ENCODE measurements at places on chromosomes 6 and 20.

DNA sequence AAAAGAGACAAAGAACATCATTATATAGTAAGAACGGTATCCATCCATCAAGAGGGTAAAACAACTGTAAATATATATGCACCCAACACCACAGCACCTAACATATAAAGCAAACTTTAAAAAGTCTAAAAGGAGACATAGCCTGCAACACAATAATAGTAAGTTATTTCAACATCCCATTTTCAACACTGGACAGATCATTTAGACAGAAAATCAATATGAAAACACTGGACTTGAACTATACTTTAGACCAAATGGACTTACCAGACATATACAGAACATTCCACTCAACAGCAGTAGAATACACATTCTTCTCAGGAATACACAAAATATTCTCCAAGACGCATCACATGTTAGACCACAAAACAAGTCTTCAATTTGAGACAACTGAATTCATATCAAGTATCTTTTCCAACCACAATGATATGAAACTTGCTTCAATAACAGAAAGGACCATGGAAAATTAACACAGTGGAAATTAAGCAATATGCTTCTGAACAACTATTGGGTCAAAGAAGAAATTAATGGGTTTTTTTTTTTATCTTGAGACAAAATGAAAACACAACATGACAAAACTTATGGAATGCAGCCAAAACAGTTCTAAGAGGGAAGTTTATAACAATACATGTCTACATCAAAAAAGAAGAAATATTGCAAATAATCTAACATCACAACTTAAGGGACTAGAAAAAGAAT, 23.9 kb upstream of the ASF1A start:
- DNase-seq, result no peak

DNA sequence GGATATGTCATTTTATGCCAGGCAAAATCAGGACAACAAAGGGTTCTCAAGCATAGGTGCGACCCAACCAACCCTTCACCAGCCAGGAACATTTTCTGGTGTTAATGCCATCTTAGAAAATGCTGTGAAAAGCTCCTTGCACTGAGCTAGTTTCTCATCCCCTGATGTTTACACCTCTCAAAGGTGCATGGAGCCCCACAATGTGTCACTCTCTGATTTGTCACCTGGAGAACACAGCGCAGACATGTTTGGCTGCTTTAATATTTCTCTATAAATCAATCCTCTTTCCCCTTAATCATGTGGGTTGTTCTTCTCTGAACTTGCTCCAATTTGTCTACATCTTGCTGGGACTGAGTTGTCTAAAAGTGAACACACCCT, 244.3 kb downstream of the TSHZ2 start:
- DNase-seq, result no peak

- DNase-seq, result no peak
Observed at GRCh38 chr20:6705106-6705766, 62.2 kb upstream of the BMP2 start.

GRCh38 chr20:9412309-9412708, 102.1 kb upstream of the LAMP5 start:
- no peak for DNase-seq

GRCh38 chr6:111423055-111423633, 59.9 kb downstream of the REV3L start:
- no peak for DNase-seq

DNA sequence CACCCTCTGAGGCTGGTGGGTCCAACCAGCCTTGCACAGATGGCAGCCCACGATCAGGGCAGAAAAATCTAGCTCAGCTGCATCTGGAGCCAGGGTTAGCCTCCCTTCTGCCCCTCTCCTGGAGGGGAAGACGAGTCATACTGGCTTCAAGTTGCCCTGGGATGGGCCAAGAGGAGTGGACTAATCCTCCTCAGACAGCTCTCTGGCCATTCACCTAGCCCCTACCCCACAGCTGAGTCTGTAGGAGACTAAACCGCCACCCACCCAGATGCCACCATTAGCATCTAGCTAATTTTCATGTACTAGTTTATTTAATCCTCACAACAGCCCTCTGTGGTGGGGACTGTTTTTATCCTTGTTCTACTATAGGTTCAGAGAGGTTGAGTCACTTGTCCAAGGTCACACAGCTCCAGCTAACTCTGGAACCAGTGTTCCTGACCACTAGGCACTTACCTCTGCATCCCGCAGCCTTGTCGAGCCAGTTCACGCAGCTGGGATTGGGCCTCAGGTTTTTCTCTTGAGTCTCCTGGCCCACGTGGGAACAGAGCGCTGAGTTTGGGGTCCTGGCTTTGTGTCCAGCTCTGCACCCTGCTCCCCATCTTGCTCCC, 48.5 kb upstream of the CCDC167 start:
- no peak for DNase-seq

- DNase-seq, result no peak
Observed at GRCh38 chr6:113190170-113190569, 667.0 kb upstream of the MARCKS start.

DNA sequence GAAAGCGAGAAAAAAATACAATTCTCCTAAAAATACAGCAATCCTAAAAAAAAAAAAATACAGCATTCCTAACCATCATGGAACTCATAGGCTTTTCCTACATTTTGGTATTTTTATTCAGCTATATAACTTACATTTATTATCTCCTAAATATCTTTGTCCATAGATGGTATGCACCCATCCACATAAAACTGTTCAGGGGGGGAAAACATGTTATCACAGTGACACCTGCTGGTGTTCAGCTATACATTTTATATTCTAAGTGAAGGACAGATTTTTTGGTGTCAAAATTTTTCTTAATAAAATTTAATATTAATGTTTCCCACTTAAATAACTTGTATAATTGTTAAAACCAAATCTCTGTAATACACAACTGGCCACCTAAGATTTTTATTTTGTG, 58.0 kb downstream of the BLOC1S5 start:
- no peak for DNase-seq

- DNase-seq, result no peak
Observed at GRCh38 chr6:69650703-69651102, 146.1 kb downstream of the LMBRD1 start.

- no peak for DNase-seq
Observed at GRCh38 chr20:23622839-23623343, 14.9 kb downstream of the CST3 start.

DNA sequence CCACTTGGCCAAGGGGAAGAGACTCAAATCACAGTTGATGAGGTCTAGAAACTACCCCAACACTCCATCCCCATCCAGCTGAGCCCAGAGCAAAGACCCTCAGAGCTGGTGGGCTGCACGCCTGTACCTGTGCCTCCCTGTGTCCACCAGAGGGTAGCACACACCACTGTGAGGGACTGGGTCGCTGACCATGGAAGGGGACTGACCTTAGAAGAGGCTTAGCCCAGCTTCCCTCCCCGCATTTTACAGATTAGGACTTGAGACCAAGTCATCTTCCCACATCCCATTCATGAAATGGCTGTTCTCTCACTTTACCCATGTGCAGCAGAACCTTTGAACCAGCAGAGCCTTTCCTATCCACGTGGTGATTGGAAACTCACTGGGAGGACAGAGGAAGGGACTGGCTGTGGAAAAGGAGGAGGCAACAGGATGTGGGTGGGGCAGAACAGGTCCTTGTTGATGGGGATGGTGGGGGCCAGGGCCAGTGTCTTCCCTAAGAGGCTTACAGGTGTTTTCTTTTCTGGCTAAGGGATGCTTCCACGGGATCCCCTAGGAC, 44.3 kb downstream of the CPXM1 start:
- no peak for DNase-seq

DNA sequence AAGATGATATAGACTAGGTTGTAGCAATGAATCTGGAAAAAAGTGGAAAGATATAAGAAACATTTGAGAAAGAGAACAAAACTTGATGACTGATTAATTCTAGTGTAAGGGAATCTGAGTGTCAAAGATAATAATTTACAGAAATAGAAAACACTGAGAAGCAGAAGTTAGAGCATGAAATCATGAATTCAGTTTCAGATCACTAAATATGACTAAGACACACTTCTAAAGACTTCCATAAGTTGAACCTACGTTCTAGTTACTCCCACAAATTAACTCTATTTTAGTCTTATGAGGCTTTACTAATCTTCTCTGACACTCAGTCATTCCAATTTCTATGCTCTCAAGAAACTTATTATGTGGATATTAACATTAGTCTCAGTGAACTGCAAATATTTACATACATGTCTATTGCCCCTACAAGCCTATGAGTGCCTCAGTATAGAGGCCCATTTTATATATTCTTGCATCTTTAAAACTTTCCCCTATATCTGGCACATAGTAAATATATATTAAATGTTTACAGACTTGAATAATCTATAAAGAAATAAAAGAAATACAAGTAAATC, 30.4 kb downstream of the IBTK start:
- DNase-seq, result no peak

- no peak for DNase-seq
Observed at GRCh38 chr6:166586424-166587156, at the start of gene RAMACL. RAMACL (minus strand) TSS chr6:166586678; CDS start chr6:166586477, 201 bp downstream.

DNA sequence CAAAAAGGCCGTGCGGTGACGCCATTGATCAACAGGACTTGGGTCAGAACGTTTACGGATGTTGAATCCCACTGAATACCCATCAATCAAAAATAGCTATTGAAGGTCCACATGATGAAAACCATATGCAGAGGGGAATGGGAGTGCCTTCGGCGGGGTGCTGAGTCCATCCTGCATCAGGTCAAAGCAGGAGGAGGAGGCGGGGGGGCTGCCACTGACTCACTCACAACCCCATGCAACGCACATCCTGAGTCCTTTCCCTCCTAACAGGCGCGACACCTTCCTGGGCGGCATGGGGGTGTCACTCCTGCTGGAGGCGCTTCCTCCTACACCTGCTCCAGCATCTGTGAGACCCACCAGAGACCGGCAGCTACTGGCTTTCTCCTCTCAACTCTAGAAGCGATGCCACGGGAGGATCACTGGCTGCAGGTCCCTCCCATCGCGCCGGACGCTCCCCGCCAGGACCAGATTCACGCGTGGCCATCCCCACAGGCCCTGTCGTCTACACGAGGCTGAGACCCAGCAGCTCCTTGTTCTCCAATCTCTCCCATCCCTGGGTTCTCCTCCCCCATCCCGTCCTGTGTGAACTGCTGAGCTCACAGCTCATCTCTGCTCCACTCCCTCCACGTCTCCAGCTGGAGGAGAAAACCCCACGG, 170.6 kb upstream of the THBS2 start:
- no peak for DNase-seq

GRCh38 chr6:137181891-137182653, 8.6 kb upstream of the IL22RA2 start:
- no peak for DNase-seq

DNA sequence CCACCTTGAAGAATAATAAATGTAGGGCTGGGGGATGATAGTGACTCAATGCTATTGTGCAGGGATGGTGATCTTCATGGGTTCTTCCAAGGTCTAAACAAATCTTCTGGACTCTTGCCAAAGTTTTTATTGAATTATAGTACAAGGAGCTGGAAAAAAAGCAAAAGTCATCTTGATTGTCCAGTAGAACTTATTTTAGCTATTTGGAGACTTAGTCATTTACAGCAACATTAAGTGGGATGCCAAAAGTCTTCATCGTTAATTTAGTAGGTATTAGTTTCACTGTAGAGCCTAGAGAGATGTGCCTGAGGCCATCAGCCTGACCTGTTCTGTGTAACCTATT, 212.9 kb upstream of the TBX18 start:
- DNase-seq, result no peak

DNA sequence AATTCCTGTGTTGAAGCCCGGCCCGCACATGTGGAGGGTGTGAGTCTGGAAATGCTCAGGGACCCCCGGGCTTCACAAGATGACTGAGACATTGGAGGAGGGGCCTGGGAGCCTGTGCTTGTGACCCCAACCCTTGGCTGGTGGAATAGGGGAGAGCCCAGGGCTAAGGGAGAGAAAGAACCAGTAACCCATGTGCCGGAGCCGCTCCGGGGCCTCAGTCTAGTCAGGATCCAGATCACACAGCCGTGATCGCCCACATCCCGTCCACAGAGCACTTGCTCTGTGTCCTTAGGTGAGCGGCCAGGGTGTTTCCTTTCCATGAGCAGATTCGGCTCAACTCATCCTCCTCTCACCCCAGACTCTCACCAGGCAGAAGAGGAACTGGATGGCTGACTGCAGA, 152.3 kb upstream of the RPS6KA2 start:
- no peak for DNase-seq

DNA sequence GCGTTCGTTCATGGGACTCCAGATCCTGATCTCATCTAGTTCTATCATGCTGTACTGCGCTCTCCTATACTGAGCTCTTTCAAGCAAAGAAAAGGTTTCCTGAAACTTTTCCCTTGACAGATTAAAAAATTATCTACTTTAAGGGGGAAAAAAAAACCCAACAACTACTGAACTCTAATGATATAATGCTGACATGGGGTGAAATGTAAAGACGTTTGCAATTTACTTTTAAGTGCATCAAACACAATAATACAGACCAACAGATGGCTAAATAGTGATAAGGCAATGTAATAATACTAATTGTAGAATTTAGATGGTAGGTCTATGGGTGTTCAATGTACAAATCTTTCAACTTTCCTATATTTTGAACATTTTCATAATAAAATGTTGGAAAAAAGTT, 16.4 kb downstream of the TOMM34 start:
- no peak for DNase-seq

DNA sequence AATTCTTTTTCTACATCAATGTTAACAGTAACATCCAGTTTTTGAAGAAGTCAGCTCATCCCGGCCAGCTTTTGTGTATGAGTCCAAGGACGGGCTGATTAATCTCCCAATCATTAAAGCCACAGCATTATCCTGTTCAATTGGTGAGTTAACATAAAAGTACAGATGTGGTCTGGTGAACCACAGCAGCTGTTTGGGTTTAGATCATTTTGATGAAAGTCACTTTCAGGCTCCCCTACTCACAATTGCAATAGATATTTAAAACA, 69.0 kb upstream of the NFATC2 start:
- DNase-seq, result no peak

DNA sequence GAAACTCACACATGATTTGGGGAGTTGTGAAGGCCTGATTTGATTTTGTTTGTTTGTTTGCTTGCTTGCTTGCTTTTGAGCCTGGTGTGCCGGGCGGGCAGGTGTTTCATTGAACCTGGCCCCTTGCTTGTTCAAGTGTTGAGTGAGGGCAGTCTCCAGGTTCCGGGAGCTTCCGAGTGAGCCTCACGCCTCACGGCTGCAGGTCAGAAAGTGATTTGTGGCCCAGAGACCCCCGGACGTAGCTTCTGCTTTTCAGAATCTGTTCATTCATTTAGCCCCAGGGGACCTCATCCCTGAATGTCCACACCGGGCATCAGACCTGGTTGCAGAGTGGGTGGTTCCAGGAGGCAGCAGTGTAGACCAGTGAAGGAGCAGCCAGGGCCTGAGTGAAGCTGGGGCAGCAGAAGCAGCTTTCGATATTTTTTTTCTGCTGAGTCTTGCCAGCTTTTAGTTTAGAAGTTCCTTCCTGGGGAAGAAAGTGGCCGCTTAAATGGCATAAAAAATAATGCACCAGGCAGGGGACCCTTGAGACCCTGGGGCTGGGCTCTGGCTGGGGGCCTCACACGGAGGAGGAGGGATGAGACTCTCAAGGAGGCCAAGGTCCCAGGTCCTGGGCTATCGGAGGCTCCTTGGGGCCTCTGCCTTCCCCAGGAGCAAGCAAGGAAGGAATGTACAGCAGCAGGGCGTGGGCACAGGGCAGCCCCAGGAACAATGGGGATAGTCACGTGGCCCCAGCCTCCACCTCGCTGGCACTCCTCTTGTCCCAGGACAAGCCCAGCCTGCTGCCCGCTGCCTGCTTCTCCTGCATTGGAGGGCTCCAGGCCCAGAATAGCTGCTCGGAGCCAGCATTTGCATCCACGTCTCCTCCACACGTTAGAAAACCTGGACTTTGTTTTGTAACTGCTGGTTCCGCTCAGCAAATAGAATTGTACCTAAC, 89.2 kb upstream of the BHLHE23 start:
- DNase-seq, result no peak

GRCh38 chr6:9398071-9398766, 962.9 kb upstream of the SLC35B3 start:
- no peak for DNase-seq
